ENCODE measurements at places on chromosomes 4 and X.

GRCh38 chrX:116204932-116205331 lies 34.4 kb downstream of the AGTR2 start:
- DNase-seq = peak; percentile 55

DNA sequence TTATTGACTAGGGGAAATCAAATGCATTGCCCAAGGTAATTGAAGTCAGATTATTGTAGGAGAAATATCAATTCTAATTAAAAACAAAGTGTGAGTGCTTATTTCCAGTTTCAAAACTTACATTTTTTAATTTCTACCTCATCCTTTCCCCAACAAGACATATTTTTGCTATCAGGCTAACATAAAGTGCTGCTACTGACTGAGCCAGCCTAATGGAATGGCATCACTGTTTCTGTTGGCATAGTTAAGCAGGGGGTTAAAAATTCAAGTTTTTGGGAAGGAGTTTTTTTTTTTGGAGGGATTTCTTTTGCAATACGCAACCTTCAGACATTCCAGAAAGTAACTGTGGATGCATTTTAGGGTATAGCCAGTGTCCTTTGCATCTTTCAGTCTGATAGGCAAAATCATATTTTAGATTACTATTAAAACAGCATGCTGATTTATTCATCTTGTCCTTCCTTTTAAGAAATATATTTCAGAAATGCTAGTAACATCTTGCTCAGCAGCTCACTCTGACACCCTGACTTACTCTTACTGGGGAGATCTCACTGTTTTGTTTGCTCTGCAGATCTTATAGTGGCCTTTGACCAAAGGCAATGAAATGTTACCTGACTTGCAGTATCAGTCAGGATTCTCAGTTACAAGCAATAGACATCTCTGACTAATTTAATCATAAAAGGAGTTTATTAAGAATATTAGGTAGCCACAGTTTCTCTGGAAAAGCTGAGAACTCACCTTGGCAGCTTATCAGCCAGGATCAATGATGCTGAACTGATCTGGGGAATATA lies 24.4 kb downstream of the GAB1 start:
- DNase-seq = no peak

DNA sequence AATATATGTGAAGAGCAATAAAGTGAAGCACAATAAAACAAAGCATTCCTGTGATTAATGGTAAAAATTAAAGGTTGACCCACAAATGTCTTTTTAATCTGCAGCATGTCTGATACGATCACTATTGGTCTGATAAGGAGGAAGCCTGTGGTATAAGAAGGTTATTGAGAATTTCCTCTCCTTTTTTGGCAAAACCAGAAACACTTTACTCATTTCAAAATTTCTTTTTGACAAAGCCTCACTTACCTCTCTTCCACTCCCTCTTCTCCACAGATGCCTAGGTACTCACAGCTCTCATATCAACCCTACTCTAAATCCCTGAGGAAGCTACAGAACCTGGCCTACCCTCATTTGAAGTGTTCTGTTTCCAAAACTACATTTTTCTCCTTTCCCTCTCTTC lies 56.1 kb downstream of the TSPAN5 start:
- DNase-seq = no peak

DNA sequence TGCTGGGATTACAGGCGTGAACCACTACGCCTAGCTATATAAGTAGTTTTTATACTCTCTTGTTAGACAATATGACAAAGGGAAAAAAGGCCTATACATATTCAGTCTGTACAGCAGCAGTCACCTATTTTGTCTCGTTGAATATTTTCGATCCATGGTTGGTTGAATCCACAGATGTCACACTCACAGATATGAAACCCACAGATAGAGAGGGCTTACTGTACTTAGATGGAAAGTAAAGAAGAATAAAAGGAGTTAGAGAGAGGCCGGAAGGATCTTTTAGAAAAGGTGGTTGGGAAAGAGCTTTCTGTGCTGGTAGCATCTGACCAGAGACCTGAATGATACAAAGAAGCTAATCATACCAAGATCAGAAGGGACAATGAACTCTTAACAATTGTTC lies 38.3 kb upstream of the SPINK2 start:
- DNase-seq = no peak

GRCh38 chrX:129652565-129653169 lies 2.1 kb downstream of the APLN start:
- no peak for DNase-seq

Data from NCI-H524 (cell line).